ENCODE measurements at places on chromosomes 2 and 18. TPM values are rescaled to one million over a fixed set of nuclear protein-coding genes. Genes with fewer than 3 reads are reported as not detected.

DNA sequence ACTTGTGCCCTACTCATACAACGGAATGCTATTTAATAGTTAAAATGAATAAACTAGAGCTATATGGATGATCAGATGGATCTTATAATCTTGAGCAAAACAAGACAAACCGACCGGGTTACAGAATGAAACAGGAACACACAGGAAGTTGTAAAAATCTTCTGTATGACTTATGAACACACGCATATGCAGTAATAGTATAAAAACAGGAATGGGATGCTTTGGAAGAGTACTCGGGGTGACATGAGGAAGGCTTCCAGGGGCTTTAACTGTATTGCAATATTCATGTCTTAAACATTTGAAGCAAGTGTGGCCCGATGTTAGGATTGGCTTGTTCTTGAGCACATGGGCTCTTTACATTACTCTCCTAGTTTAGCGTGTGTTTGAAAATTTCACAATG lies 14.9 kb upstream of the E2F6 start:
- no peak for DNase-seq

GRCh38 chr2:204051476-204051875 lies 114.9 kb downstream of the ICOS start:
- no peak for DNase-seq

GRCh38 chr2:146540271-146540932 lies 1304.4 kb upstream of the ACVR2A start:
- no peak for DNase-seq

DNA sequence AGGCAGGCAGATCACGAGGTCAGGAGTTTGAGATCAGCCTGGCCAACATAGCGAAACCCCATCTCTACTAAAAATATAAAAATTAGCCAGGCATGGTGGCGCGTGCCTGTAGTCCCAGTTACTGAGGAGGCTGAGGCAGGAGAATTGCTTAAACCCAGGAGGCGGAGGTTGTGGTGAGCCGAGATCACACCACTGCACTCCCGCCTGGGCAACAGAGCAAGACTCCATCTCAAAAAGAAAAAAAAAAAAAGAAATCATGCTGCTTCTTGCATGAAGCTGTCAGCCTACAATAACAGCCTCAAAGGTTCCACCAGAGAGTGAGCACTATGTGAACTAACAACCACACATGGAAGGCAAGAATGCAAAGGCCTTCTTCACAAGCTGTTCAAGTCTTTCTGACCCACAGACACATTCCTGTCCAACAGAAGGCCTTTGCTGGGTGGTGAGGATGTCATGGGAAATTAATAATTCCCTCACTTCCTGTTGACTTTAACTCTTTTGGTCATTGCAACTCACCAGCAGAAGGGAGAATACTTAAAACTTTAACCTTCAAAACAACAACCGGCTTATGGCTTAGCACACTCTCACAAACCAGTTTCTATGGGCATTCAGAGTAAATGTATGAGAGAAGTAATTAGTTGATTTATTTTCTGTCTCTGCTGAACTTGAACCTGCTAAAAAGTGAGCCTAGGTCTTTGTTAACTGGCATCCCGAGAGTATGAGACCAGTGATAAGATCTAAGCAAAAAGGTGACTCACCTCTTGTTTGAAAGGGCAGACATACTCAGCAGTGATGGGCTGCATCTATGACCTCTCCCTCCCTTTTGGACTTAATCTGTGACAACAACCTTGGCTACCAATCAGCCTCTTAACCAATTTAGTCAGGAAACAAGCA lies 11.8 kb downstream of the PLEKHM3 start:
- no peak for DNase-seq

DNA sequence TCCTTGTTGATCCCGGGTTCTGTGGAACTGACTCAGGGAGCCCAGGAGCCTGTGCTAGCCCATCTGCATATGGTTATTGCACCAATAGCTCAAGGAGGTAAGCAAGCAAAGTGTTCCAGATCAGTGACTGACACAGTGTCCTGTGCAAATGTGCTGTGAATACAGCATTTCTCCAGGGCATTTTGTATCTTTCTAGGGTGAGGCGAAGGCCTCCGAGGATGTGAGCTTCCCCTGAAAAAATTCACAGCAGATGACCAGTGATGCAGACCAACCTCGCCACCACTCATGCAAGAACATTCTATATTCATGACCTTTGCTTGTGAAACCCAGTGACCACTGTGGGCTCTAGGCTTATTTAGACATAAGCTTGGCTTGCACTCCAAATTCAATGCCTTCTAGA lies 15.2 kb upstream of the NT5DC4 start:
- DNase-seq, result no peak

DNA sequence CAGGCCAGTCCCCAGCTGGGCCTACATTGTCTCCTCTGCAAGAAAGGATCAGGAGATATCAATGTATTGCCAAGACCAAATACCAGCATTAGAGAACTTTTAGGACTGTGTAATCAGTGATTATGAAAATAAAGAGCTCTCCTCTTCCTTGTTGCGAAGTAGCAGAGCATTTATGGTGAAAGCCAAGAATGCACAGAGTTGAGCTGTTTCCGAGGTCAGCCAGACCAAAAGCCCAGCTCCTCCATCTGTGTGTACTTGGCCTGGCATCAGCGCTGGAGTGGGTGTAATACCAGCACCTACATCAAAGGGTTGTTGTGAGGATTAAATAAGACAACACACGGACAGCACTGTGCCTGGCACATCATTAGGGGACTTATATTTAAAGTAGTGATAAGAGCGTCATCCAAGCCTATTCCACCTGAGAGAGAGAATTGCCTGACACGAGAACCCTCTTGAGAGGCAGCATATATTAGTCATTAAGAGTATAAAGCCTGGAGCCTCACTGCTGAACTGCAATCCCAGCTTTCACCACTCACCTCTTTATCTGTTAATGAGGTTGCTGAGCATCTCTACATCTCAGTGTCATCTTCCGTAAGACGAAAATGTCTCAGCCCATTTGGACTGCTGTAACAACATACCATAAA lies 7.4 kb upstream of the SLC16A14 start:
- no peak for DNase-seq

DNA sequence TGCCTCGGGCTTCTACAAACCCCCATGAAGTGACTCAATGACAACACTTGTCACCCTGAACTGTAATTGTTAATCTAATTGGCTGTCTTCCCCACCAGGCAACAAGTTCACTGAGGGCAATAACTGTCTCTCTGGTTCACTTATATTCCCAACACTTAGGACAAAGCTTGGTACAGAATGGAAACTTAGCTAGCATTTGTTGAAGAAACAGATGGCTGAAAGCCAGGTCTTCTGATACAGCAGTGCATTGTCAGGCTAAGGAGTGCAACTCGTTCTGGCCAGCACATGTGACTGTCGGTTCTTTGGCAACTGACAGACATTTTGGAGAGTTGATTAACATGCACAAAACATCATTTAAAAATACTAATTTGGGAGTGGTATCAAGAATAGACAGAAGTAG lies 14.6 kb upstream of the DNAJC27 start:
- no peak for DNase-seq

- DNase-seq, result no peak
Observed at GRCh38 chr2:2175381-2176090, 155.5 kb downstream of the MYT1L start.

DNA sequence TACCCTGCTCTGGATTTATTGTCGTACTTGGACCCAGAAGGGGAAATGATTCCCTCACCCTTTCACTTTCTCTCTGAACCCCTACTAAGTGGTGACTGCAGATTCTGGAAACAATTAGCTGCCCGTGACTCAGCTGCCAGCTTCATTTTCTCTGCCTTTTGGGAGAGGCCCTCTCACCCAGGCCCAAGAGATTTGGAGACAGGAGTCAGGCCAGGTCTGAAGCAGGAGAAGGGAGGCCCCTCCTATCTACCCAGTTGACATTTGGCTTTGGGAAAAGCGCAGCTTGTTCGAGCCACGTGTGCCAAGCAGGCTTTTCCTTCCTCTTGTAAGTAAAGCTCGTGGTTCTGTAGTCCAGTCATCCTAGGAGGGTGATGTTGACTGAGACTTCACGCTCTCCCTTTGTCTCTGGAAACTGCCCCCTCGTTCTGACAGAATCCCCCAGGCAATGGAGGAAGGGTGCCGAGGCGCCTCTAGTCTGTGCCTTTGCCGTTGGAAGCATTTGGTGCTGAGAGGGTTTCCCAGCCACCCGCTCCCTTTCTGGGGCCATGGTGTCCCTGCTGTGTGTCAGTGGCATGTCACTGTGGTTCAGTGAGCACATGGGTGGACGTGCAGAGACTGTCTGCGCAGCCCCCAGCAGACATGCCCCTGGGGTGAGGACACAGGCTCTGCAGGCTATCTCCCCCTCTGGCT lies 8.6 kb downstream of the OXER1 start:
- no peak for DNase-seq

Gene CDK15
- 1.0 TPM for polyA plus RNA-seq

Gene RAB17
- 17.5 TPM for polyA plus RNA-seq

Gene SERPINB4
- polyA plus RNA-seq, result not detected

Gene ACADL
- 26.3 TPM for polyA plus RNA-seq

Gene REG1B
- not detected for polyA plus RNA-seq

Data from renal pelvis (tissue), 12 donors.